ENCODE measurements at places on chromosomes 2 and 18. TPM values are rescaled to one million over a fixed set of nuclear protein-coding genes. Genes with fewer than 3 reads are reported as not detected.

SKOR2 gene
- total RNA-seq, result not detected

GCG gene
- total RNA-seq, result not detected

LHCGR gene
- 0.30 TPM for total RNA-seq

CNRIP1 gene
- total RNA-seq, result 20.8 TPM

MAP2 gene
- total RNA-seq, result 22.6 TPM

BMP10 gene
- total RNA-seq, result 0.24 TPM

REG1B gene
- not detected for total RNA-seq

GCKR gene
- total RNA-seq, result 0.44 TPM

GRCh38 chr2:78068808-78069207, 546.6 kb upstream of the LRRTM4 start:
- no peak overlapping the region for H3K4me3 ChIP-seq
- DNase-seq, result no peak
- H3K36me3 ChIP-seq, result no peaks in the 10 kb centered on the region
- H3K4me1 ChIP-seq, result no peaks in the 10 kb centered on the region
- no peaks in the 10 kb centered on the region for H3K27me3 ChIP-seq

DNA sequence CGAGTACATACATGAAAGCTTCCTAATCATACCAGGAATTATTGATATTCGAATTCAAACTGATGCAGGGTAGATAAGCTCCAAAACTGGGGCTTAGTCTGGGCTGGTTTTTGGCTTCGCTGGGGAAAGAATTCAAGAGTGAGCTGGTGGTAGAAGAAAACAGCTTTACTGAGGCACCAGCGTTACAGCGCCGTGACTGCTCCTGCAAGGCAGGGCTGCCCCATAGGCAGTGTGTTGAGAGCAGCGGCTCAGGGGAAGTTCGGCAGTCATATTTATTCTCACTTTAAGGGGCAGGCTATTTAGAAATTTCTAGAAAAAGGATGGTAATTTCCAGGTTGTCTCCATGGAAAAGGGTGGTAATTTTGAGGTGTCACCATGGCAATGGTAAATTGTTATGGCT, 292.6 kb upstream of the TCF4 start:
- DNase-seq, result no peak
- no peaks in the 10 kb centered on the region for H3K4me1 ChIP-seq
- no peaks in the 10 kb centered on the region for H3K27me3 ChIP-seq
- H3K4me3 ChIP-seq, result no peak overlapping the region

DNA sequence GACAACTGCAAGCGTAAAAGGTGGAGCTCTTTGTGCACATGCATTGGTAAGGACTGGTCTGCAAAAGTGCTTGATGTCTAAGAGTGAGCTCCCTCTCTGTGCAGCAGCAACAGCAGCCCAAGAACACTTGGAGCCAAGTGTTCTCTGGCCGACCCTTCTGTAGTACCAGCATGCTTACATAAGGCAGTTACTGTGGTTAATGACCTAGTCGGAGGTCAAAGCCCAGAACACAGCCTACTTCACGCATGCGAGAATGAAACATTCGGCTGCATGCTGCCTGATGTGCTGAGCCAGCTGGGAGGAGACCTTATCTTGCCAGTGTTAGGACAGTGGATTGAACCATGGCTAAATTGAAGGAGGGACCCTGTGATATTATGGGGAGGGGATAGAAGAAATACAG, 21.3 kb downstream of the NCAPH start:
- H3K36me3 ChIP-seq, result no peaks in the 10 kb centered on the region
- H3K27ac ChIP-seq, result no peak overlapping the region
- no peak overlapping the region for H3K4me3 ChIP-seq

- DNase-seq, result no peak
- H3K36me3 ChIP-seq, result no peaks in the 10 kb centered on the region
- no peaks in the 10 kb centered on the region for H3K4me1 ChIP-seq
- H3K4me3 ChIP-seq, result no peak overlapping the region
- H3K27ac ChIP-seq, result no peak overlapping the region
Observed at GRCh38 chr2:180325416-180326120, 318.5 kb upstream of the CWC22 start.

DNA sequence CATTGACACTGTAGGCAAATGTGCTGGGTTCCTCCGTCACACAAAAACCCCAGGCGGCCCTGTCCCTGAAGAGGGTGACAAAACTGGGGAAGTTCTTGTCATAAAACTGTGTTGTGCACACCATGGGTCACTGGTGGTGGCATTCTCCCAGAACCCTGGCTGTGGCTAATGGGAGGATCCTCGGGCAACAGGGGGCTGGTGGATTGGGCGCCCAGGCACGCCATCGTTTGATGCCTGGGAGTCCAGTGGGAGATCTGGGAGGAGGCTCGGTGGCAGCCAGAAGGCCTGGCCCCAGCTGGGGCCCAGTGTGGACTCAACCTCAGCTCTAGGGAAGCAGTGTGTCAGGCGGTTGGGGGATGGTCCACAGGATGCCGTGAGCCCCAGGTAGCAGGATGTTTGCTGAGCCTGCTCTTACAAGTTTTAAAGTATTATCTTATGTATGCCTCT, 140.7 kb downstream of the ACOXL start:
- no peaks in the 10 kb centered on the region for H3K27me3 ChIP-seq
- DNase-seq, result no peak
- H3K4me3 ChIP-seq, result no peak overlapping the region
- no peak overlapping the region for H3K27ac ChIP-seq
- no peaks in the 10 kb centered on the region for H3K4me1 ChIP-seq

DNA sequence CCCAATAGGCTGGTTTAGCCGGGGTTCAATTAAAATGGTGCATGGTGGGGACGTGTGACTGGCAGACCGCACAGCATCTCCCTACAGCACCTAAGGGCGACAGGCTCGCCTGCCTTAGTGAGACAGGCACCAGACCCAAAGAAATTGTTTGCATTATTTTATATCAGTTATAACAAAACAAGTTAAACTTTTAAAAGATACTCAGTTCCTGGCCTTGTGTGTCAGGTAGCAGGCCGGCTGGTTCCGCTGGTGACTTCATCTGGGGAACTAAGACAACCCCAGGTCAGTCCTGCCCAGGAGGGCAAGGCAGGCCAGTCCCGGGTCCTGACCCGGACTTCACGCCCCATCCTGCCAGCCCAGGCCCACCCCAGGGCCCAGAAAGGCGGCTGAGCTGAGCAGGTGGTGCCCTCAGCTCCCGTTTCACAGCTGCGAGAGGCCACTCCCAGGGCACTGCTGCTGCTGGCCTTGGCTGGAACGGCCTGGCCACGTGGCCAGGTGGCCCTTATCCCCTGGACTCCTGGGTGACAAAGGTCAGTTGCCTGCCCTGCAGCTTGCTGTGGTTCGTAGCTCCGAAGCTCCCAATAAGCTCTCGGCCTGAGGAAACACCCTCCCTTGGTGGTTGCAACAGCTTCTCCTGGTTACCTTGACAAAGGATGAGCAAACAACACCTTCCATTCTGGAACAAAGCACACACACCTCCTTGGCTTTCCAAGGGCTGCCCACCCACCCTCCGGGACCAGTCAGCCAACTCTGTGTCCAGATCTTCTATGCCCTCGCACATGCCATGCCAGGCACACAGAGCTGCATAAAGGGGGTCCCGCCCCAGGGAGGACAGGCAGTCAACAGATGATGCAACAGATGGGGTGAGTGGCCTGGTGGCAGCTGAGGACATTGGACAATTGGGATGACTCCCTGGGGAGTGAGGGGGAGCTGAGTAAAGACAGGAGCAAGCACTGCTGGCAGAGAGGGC, 11.3 kb upstream of the AGXT start:
- H3K36me3 ChIP-seq, result no peaks in the 10 kb centered on the region
- no peak for DNase-seq
- no peaks in the 10 kb centered on the region for H3K27me3 ChIP-seq

GRCh38 chr2:236344446-236344845, 80.2 kb upstream of the ASB18 start:
- no peak for DNase-seq
- H3K4me1 ChIP-seq, result no peaks in the 10 kb centered on the region
- H3K27me3 ChIP-seq, result no peaks in the 10 kb centered on the region
- no peak overlapping the region for H3K4me3 ChIP-seq
- no peaks in the 10 kb centered on the region for H3K36me3 ChIP-seq

DNA sequence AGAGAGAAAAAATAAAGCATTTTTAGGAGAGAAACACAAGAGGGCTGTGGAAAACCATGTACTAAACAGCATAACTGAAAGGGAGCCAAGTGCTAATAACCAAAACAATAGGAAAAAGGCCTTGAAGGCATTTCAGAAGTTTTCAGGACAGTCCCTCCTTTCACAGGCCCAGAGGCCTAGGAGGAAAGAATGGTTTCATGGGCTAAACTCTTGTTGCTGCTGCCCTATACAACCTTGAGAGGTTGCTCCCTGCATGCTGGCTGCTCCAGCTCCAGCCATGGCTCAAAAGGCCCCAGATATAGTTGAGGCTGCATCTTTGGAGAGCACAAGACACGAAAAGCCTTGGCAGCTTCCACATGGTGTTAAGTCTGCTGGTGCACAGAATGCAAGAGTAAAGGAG, 267.4 kb upstream of the LRP1B start:
- DNase-seq, result no peak
- H3K4me3 ChIP-seq, result no peak overlapping the region
- no peaks in the 10 kb centered on the region for H3K27me3 ChIP-seq
- no peaks in the 10 kb centered on the region for H3K36me3 ChIP-seq

DNA sequence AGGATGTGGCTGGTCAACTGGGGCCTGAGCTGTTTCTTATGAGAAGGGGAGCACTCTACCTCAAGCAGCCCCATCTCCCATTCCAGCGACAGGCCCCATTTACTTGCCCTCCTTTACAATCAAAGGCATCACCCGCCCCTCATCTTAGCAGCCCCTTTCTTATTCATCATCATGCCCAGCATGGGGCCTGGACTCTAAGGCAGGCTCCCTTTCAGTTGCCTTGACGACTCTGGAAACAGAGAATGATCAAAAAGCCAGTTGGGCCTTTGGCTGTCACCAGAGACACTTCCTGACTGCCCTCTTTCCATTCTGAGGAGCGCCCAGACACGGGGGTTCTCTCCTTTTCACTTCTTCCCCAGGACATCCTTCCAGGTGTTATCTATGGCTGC, 11.2 kb downstream of the CELF4 start:
- no peak overlapping the region for H3K4me3 ChIP-seq
- H3K27ac ChIP-seq, result no peak overlapping the region
- H3K27me3 ChIP-seq, result peaks cover 9% of the 10 kb centered on the region
- no peaks in the 10 kb centered on the region for H3K4me1 ChIP-seq
- DNase-seq, result no peak
- H3K36me3 ChIP-seq, result no peaks in the 10 kb centered on the region

DNA sequence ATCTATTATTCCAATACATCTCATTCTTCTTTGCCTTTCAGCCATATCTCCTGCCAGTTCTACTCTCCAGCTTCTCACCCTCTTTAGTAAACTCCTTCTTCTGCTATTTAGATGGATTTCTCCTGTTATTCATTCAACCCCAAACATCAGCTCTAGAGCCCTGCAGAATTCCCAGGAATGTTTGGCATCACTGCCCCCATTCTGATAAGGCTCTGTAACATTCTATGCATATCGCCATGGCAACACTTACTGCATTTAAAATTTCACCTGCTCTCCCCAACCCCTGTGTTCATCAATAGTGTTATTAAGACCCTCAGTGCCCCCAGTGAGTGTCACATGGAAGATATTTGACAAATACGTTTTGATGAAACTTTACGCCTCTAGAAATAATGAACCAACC, 28.6 kb downstream of the LRATD1 start:
- no peaks in the 10 kb centered on the region for H3K27me3 ChIP-seq
- H3K36me3 ChIP-seq, result no peaks in the 10 kb centered on the region
- no peak overlapping the region for H3K27ac ChIP-seq
- DNase-seq, result no peak
- no peaks in the 10 kb centered on the region for H3K4me1 ChIP-seq

GRCh38 chr18:62434798-62435197, 88.0 kb upstream of the ZCCHC2 start:
- H3K4me1 ChIP-seq, result peaks cover 42% of the 10 kb centered on the region
- DNase-seq, result no peak
- H3K36me3 ChIP-seq, result no peaks in the 10 kb centered on the region
- no peak overlapping the region for H3K4me3 ChIP-seq

GRCh38 chr2:170123593-170123992, 54.4 kb upstream of the MYO3B start:
- no peak for DNase-seq
- no peaks in the 10 kb centered on the region for H3K4me1 ChIP-seq
- H3K4me3 ChIP-seq, result no peak overlapping the region
- H3K27me3 ChIP-seq, result no peaks in the 10 kb centered on the region
- H3K27ac ChIP-seq, result no peak overlapping the region

- H3K27me3 ChIP-seq, result no peaks in the 10 kb centered on the region
- H3K4me3 ChIP-seq, result no peak overlapping the region
- no peak overlapping the region for H3K27ac ChIP-seq
- DNase-seq, result no peak
- H3K36me3 ChIP-seq, result no peaks in the 10 kb centered on the region
Observed at GRCh38 chr2:174775571-174775980, 11.3 kb upstream of the CHRNA1 start.

- no peak for DNase-seq
- H3K27me3 ChIP-seq, result no peaks in the 10 kb centered on the region
- no peak overlapping the region for H3K4me3 ChIP-seq
- no peaks in the 10 kb centered on the region for H3K36me3 ChIP-seq
- no peak overlapping the region for H3K27ac ChIP-seq
Observed at GRCh38 chr2:234447189-234447588, 49.7 kb downstream of the ARL4C start.

- H3K4me1 ChIP-seq, result no peaks in the 10 kb centered on the region
- H3K27ac ChIP-seq, result no peak overlapping the region
Observed at GRCh38 chr2:221304916-221305315, 267.2 kb downstream of the EPHA4 start.

DNA sequence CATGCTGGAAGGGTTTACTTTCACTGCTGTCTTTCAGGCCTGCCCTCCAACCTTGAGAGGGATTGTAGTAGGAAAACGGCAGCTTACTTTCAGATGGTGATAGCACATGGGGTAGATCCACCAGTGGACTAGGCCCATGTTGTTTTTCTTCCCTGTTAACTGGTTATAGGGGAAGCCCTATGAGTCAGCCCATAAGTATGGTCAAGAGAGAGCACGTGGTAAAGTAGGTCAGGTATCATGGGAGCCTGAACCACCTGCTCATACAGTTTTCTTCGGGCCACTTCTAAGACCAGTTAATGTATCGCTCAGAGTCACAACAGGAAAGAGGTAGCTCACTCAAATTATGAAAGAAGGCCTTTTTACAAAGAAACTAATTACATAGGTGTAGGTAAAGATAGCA, 33.0 kb downstream of the PDK1 start:
- no peak overlapping the region for H3K27ac ChIP-seq
- peaks cover 7% of the 10 kb centered on the region for H3K36me3 ChIP-seq
- no peak overlapping the region for H3K4me3 ChIP-seq
- no peaks in the 10 kb centered on the region for H3K27me3 ChIP-seq

- no peaks in the 10 kb centered on the region for H3K4me1 ChIP-seq
Observed at GRCh38 chr2:22600999-22601398, 784.0 kb upstream of the KLHL29 start.

DNA sequence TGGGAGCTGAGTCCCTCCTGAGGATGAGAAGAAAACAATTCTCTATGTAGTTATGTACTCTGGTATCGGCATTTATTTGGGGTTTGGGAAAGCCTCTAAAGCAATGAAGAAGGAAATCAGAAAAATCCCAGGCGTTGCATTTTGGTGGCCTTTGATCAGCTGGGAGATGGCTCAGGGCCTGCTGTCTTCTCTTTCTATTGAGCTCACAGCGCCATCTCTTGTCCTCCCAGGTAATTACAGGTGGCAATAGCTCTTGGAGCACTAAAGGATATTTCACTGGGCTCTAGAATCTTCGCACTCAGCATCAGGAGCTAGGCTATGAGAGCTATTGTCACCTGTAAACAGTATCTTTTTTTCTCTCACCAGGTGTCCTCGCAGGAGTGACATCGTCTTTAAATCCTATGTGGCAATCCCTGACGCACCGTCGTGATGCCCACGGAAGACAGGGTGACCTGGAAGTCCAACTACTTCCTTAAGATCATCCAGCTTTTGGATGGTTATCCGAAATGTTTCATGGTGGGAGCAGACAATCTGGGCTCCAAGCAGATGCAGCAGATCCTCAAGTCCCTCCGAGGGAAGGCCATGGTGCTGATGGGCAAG, 76.1 kb upstream of the PMAIP1 start:
- no peak overlapping the region for H3K4me3 ChIP-seq
- H3K4me1 ChIP-seq, result no peaks in the 10 kb centered on the region
- H3K27me3 ChIP-seq, result no peaks in the 10 kb centered on the region
- no peak for DNase-seq

Data from lower lobe of right lung (tissue), 2 donors.